Endothelial cell (in vitro differentiated cells): ENCODE measurements at places on chromosomes 12 and 14. TPM values are rescaled to one million over a fixed set of nuclear protein-coding genes. Genes with fewer than 3 reads are reported as not detected.
A peak's percentile ranks its signal among the peaks of the same experiment; 100 is the strongest.

- H3K27ac ChIP-seq, result no peak overlapping the region
- no peak for DNase-seq
- no peak overlapping the region for H3K4me3 ChIP-seq
- H3K36me3 ChIP-seq, result no peaks in the 10 kb centered on the region
- H3K27me3 ChIP-seq, result no peaks in the 10 kb centered on the region
Observed at GRCh38 chr14:38502239-38502638, 246.3 kb upstream of the CLEC14A start.

DNA sequence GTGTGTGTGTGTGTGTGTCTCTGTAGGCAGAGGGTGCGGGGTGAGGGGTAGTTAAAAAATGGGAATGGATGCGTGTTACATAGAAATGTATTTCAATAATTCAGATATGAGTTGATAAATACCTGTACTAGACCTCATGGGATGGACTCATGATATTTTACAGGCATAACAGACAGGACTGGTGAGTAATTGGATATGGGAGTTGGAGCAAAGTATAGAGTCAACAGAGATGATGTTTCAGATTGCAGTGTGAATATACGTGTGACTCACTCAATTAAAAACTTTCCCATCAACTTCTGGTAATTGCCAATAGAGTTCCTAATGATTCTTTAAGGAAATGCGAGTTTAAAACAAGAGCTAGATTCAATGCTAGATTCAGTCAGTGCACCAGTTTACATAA is 711.9 kb downstream of the C12orf50 start:
- DNase-seq, result no peak
- H3K27ac ChIP-seq, result no peak overlapping the region
- peaks cover 1% of the 10 kb centered on the region for H3K27me3 ChIP-seq
- H3K4me1 ChIP-seq, result peaks cover 11% of the 10 kb centered on the region

DNA sequence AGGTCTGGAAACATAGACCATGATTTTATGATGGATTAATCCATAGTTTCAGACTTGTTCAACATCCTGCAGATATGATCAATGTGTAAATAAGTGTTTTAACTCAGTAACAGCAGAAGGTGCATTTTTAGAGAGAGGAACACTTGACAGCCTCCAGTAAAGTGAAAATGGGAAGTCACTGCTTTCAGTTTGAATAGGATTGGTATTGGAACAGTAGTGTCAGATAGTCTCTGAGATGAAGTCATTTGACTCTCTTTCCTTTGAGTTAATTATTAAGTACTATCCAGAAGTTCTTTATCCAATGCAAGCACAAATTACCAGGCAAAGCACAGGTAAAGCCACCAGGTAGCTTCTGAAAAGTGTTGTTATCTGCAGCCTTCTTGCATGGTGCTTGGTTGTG is 14.5 kb upstream of the NAV3 start:
- peaks cover 35% of the 10 kb centered on the region for H3K4me1 ChIP-seq
- no peak for DNase-seq
- no peaks in the 10 kb centered on the region for H3K27me3 ChIP-seq
- H3K4me3 ChIP-seq, result no peak overlapping the region

DNA sequence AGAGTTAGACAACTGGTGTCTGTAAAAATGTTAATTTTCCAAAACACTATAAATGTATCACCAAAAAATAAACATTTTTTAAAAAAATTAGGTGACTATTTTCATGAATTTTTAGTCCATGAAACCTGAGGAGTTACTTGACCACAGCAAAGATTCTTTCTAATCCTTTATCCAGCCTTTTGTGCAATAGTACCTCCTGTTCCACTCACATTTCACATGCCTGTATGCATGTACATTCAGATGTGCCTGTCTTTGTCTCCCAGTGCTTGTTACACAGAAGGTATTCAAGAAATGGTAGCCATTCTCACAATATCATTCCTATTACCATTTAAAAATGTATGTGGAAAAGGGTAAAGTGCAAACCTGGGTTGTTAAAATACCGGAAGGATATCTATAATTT is 857.0 kb downstream of the DIO2 start:
- H3K4me3 ChIP-seq, result no peak overlapping the region
- H3K4me1 ChIP-seq, result no peaks in the 10 kb centered on the region
- H3K36me3 ChIP-seq, result no peaks in the 10 kb centered on the region
- peaks cover 1% of the 10 kb centered on the region for H3K27me3 ChIP-seq

DNA sequence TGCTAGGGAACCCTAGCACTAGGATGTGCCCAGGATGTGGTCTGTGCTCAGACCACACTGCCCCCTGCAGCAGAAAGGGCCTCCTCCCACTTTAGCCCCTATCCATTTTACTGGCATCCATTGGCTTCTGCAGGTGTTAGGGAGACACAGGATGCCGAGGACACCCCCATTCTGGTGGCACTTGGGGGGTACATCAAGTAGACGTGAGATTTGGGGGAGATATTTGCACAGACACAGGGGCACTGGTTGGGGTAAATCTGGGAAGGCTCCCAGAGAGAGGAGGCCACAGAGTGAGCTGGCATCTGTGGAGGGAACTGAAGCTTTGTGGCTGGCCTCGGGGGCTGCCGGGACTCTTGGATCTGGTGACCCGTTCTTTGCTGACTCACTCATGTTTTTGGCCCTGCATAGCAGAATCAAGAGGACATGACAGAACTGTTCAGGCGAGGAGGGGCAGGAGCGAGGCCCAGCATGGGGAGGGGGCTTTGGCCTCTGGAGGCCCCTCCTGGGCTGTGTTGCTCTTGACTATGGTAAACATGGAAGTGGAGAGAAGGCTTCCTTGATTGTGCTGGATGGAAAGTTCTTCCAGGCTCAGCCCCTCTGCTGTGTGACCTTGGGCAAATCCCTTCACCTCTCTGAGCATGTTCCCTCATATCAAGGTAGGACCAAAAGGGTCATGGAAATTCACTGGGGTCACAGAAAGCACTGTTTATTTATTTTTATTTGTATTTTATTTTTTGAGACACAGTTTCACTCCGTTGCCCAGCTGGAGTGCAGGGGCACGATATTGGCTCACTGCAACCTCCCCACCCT is 1.8 kb downstream of the PLBD2 start:
- H3K4me3 ChIP-seq, result no peak overlapping the region
- H3K27me3 ChIP-seq, result peaks cover 3% of the 10 kb centered on the region

DNA sequence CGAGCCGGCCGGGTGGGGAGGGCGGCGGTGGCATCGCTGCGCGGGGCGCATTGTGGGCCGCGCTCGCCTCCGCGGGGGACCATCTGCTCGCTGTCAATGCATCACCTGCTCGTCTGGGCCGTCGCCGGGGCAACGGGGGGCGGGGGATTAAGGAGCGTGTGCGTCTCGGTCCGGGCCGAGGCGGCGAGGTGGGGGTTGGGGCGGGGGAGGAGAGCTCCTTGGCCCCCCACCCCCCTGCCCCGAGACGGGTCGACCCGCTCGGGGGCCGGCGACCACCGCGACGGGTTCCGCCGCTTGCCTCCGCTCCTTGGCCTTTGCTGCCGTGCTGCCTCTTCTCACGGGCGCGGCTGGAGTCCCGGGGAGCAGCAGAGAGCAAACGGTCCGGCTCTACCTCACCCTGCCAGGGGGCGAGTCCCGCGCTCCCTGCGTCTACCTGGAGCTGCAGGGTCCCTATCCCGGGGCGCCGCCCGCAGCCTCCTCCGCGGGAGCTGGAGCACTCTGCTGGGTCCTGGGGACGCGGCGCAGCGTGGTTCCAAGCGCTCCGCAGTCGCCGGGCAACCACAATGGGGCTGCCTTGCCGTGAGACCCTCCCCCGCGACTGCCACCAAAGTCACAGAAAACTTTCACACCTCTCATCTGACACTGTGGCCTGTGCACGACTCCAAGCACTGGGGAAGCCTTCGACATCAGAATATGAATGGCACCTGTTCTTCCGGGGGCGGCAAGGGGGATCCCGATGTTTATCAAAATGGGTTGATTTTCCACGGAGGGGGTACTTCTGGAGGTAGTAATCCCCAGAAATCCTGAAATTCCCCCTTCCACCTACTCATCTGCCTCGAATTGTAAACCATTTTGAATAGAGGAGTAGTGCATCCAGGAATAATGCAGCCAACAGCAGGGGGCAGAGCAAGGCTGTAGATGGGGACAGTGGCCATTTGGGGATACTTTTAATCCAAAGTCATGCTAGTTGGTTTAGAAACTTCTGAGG is at the start of gene C12orf42:
C12orf42 (minus strand) TSS at position 500 of the 988 bp plus-strand sequence. CDS start 17,542 bp downstream, outside the sequence.
- H3K27ac ChIP-seq, result no peak within 1 kb of the TSS
- H3K36me3 ChIP-seq, result no peaks in the 10 kb centered on the region
- peaks cover 14% of the 10 kb centered on the region for H3K27me3 ChIP-seq
- peak within 1 kb of the TSS; percentile 71 for H3K4me3 ChIP-seq
- H3K4me1 ChIP-seq, result peaks cover 9% of the 10 kb centered on the region

DNA sequence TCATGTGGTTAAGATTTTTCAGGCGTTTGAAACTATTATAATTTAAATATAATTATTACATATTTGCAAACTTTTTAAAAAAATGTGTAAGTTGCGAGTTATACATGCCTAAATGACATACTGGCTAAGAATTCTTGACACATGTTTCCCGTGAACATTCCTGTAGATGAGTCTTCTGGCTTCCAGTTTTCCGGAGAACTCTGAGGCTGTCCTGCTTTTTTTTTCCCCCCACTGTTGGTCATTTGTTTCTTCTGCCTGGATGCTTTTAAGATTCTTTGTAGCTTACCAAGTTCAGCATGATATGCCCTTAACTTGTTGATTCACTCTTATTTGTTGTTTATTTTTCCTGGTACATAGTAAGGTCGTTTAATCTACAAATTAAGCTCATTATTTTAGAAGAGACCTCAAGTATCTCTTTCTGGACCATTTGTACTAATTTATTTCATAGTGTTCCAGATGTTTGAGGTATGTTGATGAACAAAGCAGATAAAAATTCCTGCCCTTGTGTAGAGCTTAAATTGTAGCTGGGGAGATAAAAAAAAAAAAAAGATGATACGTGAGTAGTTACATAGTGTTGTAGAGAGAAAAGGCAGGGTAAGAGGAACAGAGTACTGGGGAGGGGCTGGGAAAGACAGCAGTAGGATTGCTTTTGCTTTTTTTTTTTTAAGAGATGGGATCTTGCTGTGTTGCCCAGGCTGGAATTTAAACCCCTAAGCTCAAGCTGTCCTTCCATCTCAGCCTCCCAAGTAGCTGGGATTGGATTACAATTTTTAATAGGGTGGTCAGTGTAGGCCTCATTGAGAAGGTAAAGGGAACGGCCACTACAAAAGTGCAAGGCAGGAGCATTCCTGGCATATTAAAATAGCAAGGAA is 32.8 kb downstream of the ARHGAP5 start:
- peaks cover 1% of the 10 kb centered on the region for H3K27me3 ChIP-seq
- H3K36me3 ChIP-seq, result no peaks in the 10 kb centered on the region

LRFN5 gene
- total RNA-seq, result 13.3 TPM

LRP1-AS gene
- 0.46 TPM for total RNA-seq

NPC2 gene
- 246 TPM for total RNA-seq
